ENCODE measurements at places on chromosomes 7 and 10.
A peak's percentile ranks its signal among the peaks of the same experiment; 100 is the strongest.

DNA sequence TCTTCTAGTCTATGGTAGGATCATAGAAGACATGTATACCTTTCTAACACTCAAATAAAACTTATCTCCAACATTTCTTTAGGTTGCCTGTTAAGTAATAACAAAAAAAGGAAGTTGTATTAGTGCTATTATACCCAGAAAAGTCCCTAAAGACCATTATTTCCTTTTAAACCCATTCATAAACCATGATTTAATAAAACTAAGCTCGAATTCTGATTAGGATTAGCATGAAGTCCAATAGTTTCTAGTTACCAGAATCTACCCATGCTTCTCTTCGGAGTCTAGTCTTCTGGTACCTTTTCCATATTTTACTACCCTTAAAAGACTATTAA is 62.7 kb downstream of the USP6NL start:
- DNase-seq = no peak

DNA sequence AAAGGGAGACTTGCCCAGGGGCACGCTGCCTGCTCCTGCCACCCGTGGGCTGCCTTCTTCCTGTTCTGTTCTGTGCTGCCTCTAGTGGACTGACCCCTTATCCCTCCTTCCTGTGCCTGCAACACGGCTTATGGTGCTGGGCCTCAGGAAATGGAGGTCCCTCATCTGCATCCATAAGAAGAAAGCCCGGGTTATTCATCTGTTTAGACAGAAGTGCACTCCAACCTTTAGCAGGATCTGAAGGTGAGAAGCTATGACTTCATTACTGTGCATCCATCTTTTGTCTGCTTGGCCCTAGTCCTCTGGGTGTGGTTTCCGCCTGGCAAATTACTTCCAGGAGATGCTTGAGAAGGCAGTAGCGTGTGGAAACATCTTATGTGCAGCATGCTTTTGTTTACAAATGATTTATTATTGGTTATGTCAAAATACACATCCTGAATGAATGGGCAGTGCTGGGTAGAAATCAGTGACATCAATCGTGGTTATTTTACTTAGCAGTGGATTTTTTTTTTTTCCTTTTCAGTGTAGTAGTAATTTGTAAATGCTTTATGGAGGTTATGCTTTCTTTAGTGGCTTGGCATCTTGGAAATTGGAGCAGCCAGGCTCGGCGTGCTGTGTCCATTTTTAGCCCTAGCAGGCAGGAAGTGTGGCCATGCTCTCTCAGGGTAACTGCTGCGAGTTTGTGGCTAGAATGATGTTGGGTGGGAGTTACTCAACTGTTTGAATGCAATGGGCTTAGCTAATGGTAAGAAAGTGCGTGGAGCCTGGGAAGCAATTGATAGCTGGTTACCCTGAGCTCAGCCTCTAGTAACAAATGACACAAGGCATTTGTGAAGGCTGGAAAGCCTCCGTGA is 12.7 kb downstream of the PTPRE start:
- no peak for DNase-seq

DNA sequence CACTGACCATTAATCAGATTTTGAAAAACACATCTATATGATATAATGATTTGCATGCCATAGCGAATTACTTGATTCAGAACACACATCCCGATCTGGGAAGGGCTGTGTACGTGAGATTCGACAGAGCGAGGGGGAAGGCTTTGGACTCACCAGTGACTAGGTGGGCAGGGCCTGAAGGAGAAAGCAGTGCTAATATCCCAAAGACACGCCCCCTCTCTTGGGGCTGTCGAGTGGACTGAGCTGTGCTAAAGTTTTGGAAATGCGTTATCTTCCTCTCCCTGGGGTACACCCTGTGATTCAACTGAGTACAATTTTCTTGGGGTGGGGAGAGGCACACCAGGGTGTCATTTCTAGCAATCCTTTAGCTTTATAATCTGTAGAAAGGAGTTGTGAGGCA is 1.8 kb downstream of the LRRC17 start:
- DNase-seq = no peak

DNA sequence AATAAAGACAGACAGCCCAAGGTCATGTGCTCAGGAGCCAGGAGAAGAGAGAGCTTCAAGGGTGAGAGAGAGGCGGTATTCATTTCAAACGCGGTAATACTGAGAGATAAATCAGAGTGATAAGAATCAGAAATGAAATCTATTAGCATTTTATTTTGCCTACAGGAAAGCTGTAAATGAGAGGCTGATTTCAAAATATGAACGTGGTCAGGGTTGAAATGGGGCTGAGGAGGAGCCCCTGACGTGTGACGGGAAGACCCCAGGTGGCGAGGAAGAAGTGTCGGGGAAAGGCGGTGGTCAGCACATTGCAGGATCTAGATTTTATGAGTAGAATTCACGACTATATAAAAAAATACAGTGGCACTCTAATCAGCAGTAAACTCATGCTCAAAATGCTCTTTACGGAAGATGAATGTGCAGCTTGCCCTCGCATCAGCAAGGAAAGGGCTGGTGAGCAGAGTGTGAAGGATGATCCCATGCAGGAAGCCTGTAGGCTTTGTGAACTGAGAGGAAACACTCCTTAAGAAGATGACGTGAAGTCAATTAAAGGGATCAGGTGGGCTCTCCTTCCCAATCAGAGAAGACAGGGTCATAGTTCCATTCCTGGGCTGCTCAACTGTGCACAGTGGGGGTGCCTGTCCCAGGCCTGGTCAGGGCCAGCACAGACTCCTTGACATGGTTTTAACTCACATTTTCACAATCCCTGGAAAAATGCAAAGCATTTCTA is 360.2 kb downstream of the PTPRN2 start:
- DNase-seq = no peak

DNA sequence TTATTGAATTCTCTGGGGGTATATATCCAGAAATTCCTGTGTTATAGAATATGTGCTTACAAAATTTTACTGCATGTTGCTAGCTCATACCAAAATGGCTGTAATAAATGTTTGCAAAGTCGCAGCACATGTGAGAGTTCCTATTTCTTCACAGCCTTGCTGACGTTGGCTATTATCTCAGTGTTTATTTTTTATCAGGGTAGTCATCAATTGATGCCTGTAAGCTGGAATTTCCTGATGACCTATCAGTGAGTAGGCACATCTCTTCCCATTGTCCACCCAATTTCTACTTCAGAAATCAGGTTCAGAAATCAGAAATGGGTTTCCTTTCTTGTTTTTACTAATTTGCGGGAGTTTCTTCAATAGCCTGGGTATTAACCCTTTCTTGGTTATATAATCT is 268.1 kb upstream of the FZD8 start:
- no peak for DNase-seq

DNA sequence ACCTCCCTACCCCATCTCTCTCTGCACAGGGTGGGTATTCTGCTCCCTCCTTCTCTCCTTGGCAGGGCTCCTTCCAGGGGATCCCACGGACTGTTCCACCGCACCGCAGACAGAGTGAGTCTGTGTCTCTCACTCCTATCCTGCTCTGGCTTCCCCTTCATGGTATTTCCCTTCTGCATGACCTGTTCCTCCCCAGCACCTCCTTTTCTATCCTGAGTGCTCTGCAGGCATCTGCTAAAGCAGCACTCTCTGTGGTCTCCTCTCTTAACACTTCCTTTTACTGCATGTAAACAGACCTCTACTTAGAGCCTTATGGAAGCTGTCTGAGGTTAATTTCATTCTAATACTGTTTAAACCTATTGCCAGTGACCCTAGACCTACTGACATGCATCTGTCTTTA is 171.5 kb downstream of the CCSER2 start:
- DNase-seq = no peak

DNA sequence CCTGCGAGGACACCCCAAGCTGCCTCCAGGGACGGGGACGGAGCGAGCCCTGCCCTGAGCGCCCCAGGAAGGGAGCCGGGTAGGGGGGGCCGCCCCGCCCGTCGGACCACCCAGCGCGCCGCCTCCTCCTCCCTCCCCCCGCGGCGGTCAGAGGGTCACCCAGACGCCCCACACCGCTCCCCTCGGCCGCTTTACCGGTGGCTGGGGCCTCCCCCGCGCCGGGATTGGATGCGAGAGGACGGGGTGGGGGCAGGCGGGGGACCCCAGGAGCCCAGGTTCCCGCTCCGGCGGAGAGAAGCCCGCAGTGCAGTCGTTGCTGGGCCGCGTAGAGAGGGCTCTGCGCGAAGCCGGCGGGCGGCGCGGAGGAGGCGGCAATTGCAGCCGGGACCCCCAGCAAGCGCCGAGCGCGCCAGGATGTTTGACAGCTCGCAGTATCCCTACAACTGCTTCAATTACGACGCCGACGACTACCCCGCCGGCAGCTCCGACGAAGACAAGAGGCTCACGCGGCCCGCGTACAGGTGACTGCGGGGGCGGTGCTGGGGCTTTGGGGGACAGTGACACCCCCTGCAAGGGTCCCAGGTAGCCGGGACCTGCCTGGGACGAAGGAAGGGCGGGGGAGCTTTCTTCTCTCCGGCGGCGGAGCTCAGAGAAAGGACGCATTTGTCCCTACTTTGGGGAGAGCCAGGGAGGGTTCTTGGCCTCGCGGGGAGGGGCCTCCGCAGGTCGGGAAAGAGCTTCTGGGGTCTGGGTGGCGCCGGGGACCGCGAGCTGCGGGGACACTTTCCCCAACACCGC is at the start of gene FOXL3:
TSS of gene FOXL3 (plus strand) at position 415 of the 798 bp plus-strand sequence. CDS start at position 415, 0 bp downstream.
- DNase-seq = no peak

DNA sequence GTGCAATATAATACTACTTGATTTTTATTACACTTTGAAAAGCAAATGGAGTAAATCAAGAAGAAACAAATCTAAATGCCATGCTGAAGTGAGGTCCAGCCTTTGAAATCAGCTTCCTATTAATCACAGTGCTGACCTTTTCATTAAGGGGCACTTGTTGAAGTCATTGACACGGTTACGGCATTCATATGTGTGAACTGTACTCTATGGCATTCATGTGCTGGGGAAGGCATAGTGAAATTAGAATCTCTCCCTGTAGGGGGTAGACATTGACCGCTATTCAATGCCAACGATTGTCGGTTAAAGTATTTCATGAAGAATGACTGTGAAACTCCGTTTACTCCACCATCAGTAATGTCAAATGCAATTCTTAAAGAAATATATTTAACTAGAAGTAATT is 296.1 kb upstream of the SEMA3A start:
- DNase-seq = no peak

DNA sequence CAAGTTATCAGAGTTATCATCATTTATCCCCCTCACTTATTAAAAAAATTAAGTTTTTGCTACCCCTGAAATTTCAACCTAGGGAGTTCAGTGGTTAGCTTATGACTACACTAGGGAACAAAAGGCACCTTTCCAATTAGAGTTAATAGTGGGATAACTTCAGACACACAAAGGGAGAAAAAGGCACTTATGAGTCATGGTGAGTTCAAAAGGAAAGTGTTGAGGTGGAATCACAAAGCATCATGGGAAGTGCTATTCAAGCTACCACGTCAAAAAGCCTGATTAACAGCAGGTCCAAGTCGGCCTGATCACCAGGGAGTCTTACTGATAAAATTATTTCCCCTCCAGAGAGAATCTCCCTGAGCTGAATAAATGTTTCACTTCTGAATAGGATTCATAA is 165.7 kb downstream of the C7orf25 start:
- DNase-seq = no peak

DNA sequence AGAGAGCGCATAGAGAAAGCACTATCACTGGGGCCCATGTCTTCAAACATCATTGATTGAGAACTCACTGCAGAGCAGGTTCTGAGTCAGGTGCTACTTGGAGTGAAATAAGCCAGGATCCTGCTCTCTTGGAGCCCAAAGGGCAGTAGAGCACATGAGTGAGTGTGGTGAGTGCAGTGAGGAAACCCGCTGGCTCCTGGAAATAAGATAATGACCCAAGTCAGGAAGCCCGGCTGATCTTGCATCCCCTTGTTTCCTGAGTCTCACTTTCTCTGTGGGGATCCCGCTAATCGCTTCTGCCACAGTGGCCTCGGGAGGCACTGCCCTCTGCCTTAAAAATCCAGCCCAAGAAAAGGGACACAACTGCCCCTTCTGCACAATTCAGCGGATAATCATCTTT is 7.1 kb upstream of the FAM107B start:
- no peak for DNase-seq

- DNase-seq = no peak
These were observed 100.4 kb upstream of the SH2B2 start for GRCh38 chr7:102186306-102186705.

GRCh38 chr7:151477867-151478266 is 37.9 kb upstream of the CRYGN start:
- no peak for DNase-seq

- DNase-seq = no peak
These were observed 96.5 kb upstream of the PODXL start for GRCh38 chr7:131652934-131653333.

GRCh38 chr7:143287339-143287934 is 714 bp upstream of the CASP2 start:
- DNase-seq = no peak

DNA sequence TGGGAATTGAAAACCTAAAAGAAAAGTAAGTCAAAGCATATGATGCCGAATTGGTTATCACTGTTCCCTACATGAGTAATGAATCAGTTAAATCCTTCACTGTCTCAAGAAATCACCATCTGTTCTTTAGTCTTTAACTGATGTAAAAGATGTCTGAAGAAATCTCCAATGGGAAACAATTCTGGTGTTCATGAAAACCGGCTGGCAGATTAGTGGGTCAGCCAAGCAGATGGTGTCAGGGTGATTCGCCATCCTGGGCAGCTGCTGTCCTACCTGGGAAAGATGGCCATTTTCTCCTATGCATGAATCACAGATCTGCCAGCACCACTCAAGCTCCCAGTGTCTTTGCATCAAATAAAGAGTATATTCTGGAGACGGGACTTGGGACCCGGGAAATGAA is 925.2 kb upstream of the GHITM start:
- no peak for DNase-seq

DNA sequence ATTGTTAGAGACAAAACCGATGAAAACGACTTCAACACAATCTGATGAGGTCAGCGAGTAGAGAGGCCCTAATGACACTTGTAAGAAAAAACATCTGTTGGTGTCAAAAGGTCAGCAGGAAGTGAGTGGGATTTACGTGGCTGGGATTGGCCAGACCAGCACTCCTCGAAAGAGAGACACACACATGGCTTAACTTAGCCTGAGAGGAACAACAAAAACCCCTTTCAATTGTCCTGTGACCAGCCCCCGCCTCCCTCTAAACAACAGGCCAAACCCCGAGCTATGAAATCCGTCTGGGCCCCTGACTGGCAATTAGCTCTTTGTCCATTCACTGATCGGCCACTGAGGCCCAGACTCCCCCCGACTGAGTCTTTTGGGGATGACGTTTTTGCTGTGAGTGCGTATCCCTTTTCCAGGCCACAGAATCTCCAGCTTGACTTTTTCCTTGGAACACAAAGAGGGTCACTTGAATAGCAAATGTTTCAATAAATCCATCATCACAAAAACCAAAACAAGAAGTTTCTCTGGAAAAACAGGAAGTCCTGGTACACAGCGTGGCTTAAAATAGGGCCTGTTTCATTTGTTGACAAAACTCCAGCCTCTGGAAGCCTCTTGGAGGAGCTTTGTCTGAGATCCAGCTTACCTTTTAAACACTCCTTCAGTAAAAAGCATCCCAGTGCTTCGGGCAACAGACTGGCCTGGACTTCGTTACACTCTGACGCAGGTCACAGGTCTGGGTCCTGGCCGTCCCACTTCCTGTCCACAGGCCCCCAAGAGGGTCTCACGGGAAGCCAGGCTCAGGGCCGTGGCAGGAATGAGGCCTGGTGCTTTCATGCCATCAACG is 103.0 kb downstream of the CTBP2 start:
- DNase-seq = no peak

- peak; percentile 32 for DNase-seq
These were observed 513 bp downstream of the ODAD2 start for GRCh38 chr10:27998178-27998953.

Measured in stimulated activated CD4-positive, alpha-beta T cell treated with anti-CD3 and anti-CD28 coated beads, TNF-alpha, amount 100 ng/mL, for 24 hours (primary cell).